ENCODE measurements at places on chromosomes 11 and 22.

GRCh38 chr22:49083607-49084006 is 744.1 kb downstream of the BRD1 start:
- no peak for DNase-seq

DNA sequence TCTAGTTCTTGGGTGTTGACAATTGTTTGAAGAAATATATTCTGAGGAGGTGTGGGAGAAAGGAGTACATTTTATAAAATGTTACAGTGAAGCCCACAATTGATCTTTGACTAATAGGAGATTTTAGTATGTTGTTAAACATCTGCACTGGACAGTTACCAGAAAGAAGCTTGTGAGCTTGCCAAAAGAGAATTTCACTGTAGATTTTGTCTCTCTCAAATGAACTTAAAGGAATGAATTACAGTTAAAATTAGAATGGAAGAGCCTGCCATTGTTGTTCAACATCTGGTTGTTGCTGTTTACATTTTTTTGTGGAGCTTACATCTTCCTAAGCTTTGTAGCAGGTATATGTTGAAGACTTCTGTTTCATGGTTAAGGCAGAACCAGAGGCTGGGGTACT is 620.5 kb upstream of the CCDC179 start:
- no peak for DNase-seq

DNA sequence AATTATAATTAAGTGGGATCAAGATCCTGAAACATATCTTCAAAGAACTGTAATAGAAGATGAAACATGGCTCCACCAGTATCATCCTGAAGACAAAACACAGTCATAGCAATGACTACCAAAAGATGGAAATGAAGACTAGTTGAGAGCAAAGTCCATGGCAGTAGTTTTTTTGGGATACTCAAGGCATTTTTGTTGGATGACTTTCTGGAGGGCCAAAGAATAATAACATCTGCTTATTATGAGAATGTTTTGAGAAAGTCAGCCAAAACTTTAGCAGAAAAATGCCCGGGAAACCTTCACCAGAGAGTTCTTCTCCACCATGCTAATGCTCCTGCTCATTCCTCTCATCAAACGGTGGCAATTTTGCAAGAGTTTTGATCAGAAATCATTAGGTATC is 809.4 kb upstream of the RAG2 start:
- no peak for DNase-seq

DNA sequence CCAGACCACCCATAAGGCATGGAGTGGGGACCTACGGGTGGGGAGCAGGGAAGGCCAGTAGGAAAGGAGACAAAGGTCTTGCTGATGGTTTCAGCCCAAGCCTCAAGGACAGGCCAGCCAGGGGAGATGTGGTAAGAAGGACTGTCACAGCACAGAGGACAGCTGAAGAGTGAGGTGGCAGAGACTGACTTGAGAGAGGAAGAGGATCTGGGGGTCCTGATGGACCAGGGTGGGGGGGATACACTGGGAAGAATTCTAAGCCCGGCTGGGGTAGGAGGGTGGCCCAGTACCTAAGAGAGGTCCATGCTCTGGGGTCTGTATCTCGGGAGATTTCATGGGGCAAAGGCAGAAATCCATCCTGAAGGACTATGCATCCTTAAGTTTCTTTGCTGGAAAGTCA is 66.1 kb upstream of the THY1 start:
- DNase-seq: no peak

DNA sequence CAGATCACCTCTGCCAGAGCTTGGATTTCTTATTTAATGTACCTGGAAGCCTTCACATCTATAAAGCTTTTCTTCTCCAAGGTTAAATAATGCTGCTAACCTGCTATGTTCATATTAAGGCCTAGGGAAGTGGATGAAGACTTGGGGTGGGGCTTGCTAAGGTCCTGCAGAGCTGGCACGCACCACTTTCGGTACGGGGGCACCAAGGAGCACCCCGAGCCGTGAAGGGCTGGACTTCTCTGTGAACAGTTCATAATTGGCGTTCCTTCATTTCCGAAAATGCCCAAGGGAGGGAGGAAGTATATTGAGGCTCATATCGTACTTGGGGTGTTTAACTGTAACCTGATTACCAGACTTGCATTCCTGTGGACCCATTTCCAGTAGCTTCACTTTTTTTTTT is 59.6 kb downstream of the ST14 start:
- DNase-seq: no peak

DNA sequence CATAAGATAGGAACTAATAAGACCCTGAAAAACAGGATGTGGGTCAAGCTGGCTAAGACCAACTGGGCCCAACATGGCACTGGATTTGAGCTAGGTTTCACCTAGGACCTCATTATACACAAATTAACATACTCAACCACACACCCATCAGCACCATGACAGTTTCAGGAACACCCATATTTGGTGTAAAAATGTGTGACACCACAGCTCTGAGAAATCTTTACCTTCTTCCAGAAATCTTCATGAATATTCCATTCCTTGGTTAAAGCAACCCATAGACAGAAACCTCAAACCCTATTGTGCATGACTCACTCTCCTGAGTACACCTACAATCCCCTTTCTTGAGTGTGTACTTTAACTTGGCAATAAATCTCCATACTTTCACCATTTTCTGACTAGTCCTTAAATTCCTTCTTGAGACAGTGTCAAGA is 378.8 kb downstream of the DYNC2H1 start:
- DNase-seq: no peak

DNA sequence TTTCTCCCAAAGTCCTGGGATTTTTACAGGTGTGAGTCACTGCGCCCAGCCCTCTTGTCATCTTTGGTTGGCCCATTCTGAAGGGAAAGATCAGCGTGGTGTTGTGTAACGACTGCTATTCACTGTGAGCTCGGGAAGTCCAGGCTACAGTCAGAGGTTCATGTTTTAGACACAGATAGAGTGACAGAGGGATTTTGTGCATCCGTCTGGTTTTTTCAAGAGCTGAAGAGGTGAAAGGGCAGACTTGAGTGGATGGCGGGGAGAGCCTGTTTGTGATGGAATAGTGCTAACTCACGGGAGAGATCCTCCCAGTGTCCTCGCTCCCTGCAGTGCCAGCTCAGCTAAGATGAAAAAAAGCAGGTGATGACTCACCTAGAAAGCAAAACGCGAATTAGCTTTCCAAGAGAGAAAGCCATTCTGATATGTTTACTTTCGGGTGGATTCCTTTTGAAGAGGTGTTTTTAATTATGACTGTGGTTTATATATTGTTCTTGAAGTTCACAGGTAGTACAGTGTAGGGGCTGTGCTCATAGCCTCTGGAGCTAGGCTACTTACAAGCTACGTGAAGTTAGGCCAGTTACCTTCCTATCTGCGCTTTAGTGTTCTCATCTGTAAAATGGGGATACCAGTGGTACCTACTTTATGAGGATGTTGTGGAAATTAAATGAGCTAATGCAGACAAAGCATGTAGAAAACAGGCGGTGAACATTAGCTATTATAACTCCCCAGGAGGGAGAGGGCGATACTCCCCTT is 67.2 kb downstream of the C11orf91 start:
- peak; percentile 98 for DNase-seq

- peak; percentile 16 for DNase-seq
These were observed 101.9 kb downstream of the WT1 start for GRCh38 chr11:32333320-32333991.

GRCh38 chr11:62504158-62504973 is 42.2 kb downstream of the AHNAK start:
- DNase-seq: no peak

DNA sequence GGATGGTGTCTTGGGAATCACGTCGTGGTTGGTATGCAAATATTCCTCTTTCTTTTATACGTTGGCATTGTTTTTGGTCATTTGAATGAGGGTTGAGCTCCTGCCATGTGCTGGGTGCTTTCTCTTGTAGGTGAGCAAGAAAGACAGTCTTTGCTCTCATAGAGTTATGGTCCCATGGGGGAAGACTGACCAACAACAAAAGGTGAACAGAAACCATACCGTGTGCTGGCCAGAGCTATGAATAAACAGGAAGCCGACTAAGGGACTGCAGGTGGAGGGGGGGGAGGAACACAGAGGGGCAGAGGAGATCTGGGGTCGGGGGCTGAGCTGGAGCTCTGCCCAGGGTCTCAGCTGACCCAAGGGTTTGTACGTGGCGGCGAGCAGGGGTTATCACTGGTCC is 245.3 kb downstream of the CTTN start:
- DNase-seq: no peak

- no peak for DNase-seq
These were observed 34.1 kb downstream of the ARAP1 start for GRCh38 chr11:72718101-72718501.

DNA sequence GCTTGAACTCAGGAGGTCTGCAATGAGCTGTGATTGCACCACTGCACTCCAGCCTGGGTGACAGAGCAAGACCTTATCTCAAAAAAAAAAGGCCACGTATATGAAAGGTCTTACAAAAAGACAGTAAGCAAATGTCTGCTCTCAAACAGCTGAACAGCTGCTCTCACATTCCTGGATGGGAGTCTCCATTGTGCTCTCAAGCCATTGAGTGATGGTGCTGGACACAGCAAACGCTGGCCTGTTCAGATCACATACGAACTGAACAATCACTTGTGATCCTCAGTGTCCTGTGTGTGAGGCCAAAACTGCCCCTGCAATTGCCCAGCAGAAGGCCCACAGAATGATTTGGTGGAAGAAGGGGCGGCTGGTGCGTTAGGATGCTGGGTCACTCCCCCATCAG is 34.4 kb upstream of the YWHAH start:
- DNase-seq: no peak

GRCh38 chr11:61486011-61486620 is 22.4 kb upstream of the LRRC10B start:
- no peak for DNase-seq

DNA sequence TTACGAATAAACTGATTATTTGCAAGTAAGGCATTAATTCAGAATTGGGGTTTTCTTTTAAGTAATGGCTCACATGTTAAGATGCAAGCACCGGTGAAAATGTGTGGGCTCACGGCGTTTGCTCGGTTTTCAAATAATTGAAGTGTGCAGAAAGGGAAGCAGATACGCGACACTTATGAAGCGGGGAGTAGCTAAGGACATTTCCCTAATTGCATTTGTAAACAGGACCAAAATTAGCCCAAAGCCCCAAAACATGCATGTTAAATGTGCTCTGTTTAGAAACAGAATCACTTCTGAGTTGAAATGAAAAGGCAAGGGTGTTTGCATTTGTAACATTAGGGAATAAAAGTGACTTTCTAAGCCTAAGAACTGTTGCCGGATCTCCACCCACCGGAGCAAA is 61.3 kb downstream of the ELFN2 start:
- no peak for DNase-seq

GRCh38 chr11:119720311-119720913 is 8.6 kb downstream of the NECTIN1 start:
- DNase-seq: no peak

DNA sequence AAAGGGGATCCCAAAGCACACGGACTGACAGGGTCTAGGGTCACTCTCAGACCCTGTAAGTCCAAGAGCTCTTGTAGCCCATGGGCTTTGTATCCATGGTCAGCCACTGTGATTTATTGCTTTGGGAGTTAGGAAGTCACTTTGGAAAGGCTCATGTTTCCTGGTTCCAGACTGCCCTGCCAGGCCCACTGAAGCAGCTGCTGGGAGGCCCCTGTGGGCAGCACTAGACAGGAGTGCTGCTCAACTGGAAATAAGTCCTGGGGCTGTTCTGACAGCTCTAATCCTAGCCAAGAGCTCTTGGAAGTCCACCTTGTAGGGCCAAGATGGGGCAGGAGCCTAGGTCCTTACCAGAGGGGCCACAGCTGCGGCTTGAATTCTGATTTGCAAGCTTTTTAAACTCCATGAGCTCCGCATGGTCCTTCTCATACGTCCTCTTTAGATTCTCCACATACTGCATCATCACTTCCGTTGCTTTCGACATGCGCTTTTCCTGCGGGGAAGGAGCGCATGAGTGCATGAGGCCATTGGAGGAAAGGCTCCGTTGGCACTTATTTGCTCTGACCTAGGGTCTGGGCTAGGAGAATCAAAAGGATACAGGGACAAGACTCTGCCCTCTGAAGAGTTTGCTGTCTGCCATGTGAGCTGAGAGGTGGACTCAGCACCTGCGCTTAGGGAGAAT is 32.2 kb upstream of the LYVE1 start:
- no peak for DNase-seq

- no peak for DNase-seq
These were observed 9.1 kb downstream of the SLN start for GRCh38 chr11:107702723-107703122.

- DNase-seq: peak; percentile 22
These were observed 80.5 kb downstream of the CLPB start for GRCh38 chr11:72353861-72354260.

DNA sequence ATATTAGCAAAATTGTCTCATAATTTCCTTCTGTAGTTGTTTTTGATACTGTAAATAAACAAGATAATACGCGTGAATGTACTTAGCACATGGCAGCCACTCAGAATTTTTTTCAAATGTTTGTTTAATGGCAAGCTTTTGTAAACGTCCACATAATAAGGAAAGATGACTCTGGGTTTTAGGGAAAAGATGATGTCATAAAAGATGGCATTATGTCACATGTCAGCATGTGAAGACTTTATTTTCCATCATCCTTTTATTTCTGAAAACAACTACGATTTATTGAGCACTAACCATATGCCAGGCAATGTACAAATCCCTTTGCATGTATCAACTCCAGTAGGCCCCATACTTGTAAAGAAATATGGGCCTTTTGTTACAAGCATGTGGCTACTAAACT is 139.9 kb downstream of the C11orf91 start:
- no peak for DNase-seq

GRCh38 chr11:86150847-86151173 is 81.9 kb upstream of the PICALM start:
- no peak for DNase-seq

DNA sequence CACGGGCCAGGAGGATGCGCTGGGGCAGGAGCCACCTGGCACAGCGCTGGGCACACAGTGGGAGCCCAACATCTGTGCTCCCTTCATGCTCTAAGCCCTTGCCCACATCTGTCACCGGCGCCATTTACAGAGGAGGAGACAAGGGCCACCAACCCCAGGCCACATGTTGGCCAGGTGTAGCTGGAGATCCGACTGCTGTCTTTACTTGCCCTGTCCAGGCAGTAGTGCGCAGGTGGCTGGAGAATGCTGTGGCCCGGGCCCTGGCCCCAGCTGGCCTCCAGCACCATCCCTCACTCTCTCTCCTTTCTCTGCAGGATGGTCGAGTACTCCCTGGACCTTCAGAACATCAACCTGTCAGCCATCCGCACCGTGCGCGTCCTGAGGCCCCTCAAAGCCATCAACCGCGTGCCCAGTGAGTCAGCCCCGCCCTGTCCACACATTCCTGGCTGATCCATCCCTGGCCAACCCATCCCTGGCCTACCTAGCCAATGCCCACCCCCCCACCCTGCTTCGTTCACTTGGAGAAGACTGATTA is 48.5 kb downstream of the CACNA1I start:
- no peak for DNase-seq

GRCh38 chr11:100867606-100868005 is 180.5 kb downstream of the ARHGAP42 start:
- DNase-seq: no peak

All from SW480 (cell line).